ENCODE measurements at places on chromosomes 1 and 21. TPM values are rescaled to one million over a fixed set of nuclear protein-coding genes. Genes with fewer than 3 reads are reported as not detected.

Gene TMOD4
- total RNA-seq, result not detected

Gene FMO5
- total RNA-seq, result 0.18 TPM

Gene UMODL1
- total RNA-seq, result not detected

Gene CENPS
- 31.0 TPM for total RNA-seq

Gene PIK3R3
- 0.80 TPM for total RNA-seq

Gene NAV1
- total RNA-seq, result 6.3 TPM

Gene KLF18
- not detected for total RNA-seq

Gene THEMIS2
- 0.82 TPM for total RNA-seq

Gene SLAMF6
- total RNA-seq, result not detected

Gene KIAA1614
- 1.0 TPM for total RNA-seq

Gene TPTE
- total RNA-seq, result not detected

Gene DDX59
- total RNA-seq, result 12.0 TPM

Gene COL9A2
- total RNA-seq, result 0.23 TPM

Gene KDF1
- not detected for total RNA-seq

Gene MROH7
- not detected for total RNA-seq

Gene SIM2
- total RNA-seq, result 11.7 TPM

Gene FCER1G
- total RNA-seq, result not detected

Gene VAV3
- 1.3 TPM for total RNA-seq

Gene IRF6
- 0.10 TPM for total RNA-seq

Gene C4BPA
- total RNA-seq, result 0.55 TPM

Gene WNT9A
- 8.2 TPM for total RNA-seq

Gene TMEM269
- total RNA-seq, result 0.18 TPM

Gene E2F2
- total RNA-seq, result 2.9 TPM

Gene UBE2U
- not detected for total RNA-seq

Gene TSPAN2
- total RNA-seq, result 0.95 TPM

Gene AGO1
- total RNA-seq, result 3.6 TPM

Gene INAVA
- total RNA-seq, result 37.0 TPM

Gene SMIM1
- total RNA-seq, result 2.1 TPM

Gene PGBD5
- total RNA-seq, result 0.63 TPM

Gene KRTAP7-1
- total RNA-seq, result not detected

Gene IGSF21
- not detected for total RNA-seq

Gene SPATA21
- total RNA-seq, result not detected

Gene RGS4
- total RNA-seq, result 0.08 TPM

Gene LRRC53
- not detected for total RNA-seq

Gene FLVCR1
- total RNA-seq, result 17.5 TPM

Gene C1orf115
- 5.8 TPM for total RNA-seq

Gene SLC44A3
- 1.8 TPM for total RNA-seq

Gene LORICRIN
- not detected for total RNA-seq

Gene CHD1L
- total RNA-seq, result 32.9 TPM

Gene KLHL17
- total RNA-seq, result 18.0 TPM

Gene ORC1
- total RNA-seq, result 17.8 TPM

Gene OVAAL
- not detected for total RNA-seq

Gene LEFTY2
- total RNA-seq, result not detected

Gene BLZF1
- 11.7 TPM for total RNA-seq

Gene MCOLN3
- total RNA-seq, result 3.6 TPM

Gene GATAD2B
- 8.7 TPM for total RNA-seq

Gene PLA2G5
- not detected for total RNA-seq

Gene AGPAT3
- 18.8 TPM for total RNA-seq

Gene CZIB
- total RNA-seq, result 35.2 TPM

Gene KCNQ4
- total RNA-seq, result 0.24 TPM

Gene ZMYM4
- 6.9 TPM for total RNA-seq

Gene WDR3
- total RNA-seq, result 33.5 TPM

Gene SPOCD1
- total RNA-seq, result 7.8 TPM

Gene RHCE
- total RNA-seq, result not detected

Gene RHOU
- 6.7 TPM for total RNA-seq

Gene PIGP
- total RNA-seq, result 15.6 TPM

Gene NBPF11
- total RNA-seq, result 4.4 TPM

Gene SH2D2A
- 2.1 TPM for total RNA-seq

Measured in A549 treated with RU486 at 1 μM for 4 hours (cell line).